ENCODE measurements at places on chromosomes 1 and 21. TPM values are rescaled to one million over a fixed set of nuclear protein-coding genes. Genes with fewer than 3 reads are reported as not detected.

The PODN gene
- not detected for total RNA-seq

The PGLYRP3 gene
- not detected for total RNA-seq

The AMIGO1 gene
- 29.3 TPM for total RNA-seq

The TEDDM1 gene
- total RNA-seq, result not detected

Measured in CD4-positive, alpha-beta memory T cell (primary cell).